COR-L47 (cell line): ENCODE measurements at places on chromosomes 5 and 9.

DNA sequence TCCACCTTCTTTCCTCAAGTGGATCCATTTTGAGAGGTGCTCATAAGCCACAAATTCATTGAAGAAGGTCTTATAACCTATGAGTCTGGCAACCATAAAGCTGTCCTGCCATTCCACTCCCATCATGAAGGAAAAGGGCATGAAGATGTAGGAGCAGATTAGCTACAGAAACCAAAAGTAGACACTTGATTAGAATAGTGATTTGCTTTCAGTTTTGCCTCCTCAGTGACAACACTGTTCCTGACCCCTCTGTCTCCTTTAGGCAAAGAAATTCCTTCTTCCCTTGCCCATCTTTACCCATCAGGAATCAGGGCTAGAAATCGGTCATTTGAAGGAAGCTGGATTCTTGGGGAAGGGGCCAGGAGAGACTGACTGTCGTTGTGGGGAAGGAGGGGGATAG, 55.2 kb downstream of the SLC28A3 start:
- no peak for DNase-seq

DNA sequence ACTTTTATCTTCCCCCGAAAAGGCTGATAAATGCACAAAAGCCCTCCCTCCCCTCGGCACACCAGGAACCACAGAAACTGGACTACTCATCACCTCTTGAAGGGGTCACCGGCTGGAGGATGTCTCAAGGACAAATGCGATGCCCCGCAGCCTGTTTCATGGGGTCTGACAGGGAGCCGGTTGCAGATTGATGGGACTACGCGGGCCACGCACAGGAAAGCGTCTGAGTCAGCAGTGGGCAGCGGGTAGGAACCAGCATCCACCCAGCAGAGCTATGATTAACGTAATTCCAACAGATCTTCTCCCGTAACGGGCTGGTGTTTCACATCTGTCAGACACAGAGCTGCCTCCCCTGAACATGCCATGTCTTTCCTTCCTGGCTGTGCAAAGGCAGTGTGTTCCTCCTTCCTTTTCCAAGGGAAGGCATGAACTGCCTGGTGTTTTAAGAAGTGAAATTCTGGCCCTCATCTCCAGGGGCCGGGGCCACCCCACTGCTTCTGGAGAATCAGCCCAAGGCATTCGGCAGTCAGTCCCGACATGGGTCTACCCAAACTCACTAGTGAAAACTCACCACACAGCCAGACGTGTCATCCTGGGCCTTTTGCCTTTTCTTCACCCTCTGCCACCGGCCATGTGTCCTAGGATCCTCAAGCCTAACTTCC, 144.4 kb upstream of the PHYKPL start:
- no peak for DNase-seq

GRCh38 chr9:2179567-2179966, 164.4 kb downstream of the SMARCA2 start:
- peak; percentile 24 for DNase-seq

DNA sequence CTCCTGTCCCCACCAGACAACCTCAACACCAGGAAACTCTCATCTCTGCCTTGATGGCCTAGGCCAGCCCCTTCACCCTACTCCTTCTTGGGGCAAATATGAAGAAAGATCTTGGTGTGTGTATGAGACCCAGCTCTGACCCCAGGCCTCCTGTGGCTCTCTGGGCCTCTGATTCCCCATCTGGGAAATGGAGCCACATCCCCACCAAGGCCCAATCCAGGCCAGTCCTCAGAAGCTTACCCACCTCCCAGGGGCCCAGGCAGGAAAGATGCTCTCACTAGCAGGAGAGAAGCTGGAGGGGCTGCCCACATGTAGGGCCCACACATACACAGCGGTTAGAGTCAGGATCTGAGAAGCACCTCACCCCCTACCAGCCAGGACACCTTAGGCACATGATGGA, 38.9 kb downstream of the BICD2 start:
- no peak for DNase-seq

DNA sequence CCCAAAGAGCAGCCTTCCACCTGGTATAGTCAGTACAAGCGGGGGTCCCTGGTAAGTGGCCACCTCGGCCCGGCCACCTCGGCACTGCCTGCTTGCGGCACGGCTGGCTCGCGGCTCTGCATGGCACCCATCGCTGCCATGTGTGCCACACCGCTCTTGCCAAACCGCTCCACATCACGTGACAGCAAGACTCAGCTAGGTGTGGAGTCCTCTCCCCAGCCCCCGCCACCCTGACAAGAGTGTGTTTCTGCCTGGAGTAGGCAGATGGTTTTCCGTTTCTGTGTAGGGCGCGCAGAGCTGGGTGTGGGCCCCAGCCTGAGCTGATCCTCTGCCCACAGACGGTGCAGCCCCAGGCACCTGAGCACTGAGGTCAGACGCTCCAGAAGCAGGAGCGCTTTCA, 50.5 kb upstream of the FCN2 start:
- no peak for DNase-seq

GRCh38 chr9:136385015-136385414, 11.5 kb upstream of the CARD9 start:
- no peak for DNase-seq

GRCh38 chr5:139287890-139288635, 5.5 kb upstream of the MATR3 start:
- no peak for DNase-seq

GRCh38 chr5:74648835-74649293, 8.3 kb upstream of the ENC1 start:
- DNase-seq = peak; percentile 69
